Ecto neural progenitor cell (in vitro differentiated cells): ENCODE measurements at places on chromosomes 16 and 17.
A peak's percentile ranks its signal among the peaks of the same experiment; 100 is the strongest.

- DNase-seq = no peak
These were observed 208.8 kb downstream of the HAPSTR1 start for GRCh38 chr16:9300252-9300651.

GRCh38 chr17:15377200-15377599 is 35.8 kb upstream of the TEKT3 start:
- no peak for DNase-seq

GRCh38 chr17:56031636-56032035 is 121.6 kb upstream of the ANKFN1 start:
- no peak for DNase-seq

DNA sequence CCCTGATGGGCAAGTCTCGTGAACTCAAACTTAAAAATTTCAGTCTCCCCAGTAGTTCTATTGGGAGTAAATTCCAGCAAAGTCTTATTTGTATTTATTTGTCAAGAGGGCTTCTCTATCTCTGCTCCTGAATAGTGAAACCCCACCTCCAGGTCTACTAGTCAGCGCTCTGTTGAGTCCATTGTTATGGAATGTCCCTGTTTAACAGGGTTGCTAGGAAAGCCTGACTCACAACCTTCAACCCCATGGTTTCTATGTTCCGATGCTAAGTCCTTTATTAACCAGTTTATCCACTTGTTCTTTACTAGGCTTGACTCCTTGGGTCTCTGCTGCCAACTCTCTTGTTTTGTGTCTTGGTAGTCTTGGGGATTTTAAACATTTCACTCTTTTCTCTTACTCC is 250.7 kb upstream of the MYOCD start:
- no peak for DNase-seq

GRCh38 chr17:19996502-19996901 is 12.7 kb upstream of the SPECC1 start:
- DNase-seq = no peak

- no peak for DNase-seq
These were observed 957 bp downstream of the VPS25 start for GRCh38 chr17:42774066-42774745.

- no peak for DNase-seq
These were observed at the start of gene MPO for GRCh38 chr17:58280480-58281217. MPO (minus strand) TSS chr17:58280935; CDS start chr17:58280758, 177 bp downstream.

DNA sequence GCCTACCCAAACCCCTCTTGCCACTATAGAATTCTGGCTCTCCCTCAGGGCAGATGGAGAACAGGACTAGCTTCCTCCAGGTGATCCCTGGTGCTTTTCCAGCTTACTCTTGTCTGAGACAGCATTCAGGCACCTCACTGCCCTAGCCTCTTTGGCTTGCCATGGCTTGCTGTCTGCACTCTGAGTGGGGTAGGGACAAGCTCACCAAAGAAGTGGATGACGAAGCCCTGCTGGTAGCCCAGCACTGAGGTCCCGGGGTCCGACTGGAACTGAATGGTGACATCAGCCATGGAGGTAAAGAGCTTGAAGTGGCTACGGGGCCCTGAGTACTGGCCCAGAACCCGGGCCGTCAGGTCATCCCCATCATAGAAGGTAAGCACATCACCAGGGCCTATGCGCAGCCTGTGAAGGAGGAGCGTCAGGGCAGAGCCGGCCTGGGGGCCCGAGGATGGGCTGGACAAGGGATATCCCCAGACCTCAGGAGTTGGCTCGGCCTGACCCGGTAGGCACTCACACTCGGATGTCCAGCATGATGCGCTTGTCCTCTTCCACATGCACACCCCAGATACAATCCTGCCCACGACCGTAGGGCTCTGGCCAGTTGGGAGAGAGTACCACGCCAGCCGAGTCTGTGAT is 7.6 kb upstream of the PHF12 start:
- no peak for DNase-seq

- DNase-seq = no peak
These were observed 33.9 kb downstream of the CMTM4 start for GRCh38 chr16:66662445-66663194.

- DNase-seq = no peak
These were observed 27.8 kb upstream of the MGAT5B start for GRCh38 chr17:76840443-76840767.

DNA sequence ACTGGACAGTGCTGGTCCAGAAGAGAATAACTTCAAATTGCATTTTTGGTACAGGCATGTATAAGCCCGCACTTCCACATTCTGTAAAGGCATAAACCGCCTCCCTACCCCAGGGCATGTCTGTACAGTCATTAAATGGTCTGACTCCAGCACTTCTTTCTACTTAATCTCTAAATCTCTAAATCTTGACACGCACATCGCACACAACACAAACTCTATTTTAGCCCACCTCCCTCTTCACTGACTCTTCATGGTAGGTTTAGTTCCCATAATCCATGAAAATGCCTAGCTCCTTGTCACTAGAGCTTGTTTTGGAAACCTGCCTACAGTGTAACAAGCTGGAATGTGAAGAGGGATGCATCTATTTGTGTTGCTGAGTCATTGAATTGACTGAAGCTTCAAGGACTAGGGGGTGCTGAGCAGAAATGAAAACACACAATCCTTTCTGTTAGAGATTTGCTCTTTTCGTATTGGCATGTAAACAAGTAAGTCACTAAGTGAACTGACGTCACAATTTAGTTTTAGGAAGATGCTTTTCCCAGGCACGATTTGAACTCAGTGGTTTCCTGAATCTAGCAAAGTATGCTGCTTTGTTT is 1.6 kb upstream of the DUSP14 start:
- DNase-seq = no peak

GRCh38 chr16:2271848-2272461 is 4.0 kb upstream of the RNPS1 start:
- DNase-seq = no peak

- peak; percentile 74 for DNase-seq
These were observed 69.0 kb downstream of the MRM3 start for GRCh38 chr17:850851-851763.

DNA sequence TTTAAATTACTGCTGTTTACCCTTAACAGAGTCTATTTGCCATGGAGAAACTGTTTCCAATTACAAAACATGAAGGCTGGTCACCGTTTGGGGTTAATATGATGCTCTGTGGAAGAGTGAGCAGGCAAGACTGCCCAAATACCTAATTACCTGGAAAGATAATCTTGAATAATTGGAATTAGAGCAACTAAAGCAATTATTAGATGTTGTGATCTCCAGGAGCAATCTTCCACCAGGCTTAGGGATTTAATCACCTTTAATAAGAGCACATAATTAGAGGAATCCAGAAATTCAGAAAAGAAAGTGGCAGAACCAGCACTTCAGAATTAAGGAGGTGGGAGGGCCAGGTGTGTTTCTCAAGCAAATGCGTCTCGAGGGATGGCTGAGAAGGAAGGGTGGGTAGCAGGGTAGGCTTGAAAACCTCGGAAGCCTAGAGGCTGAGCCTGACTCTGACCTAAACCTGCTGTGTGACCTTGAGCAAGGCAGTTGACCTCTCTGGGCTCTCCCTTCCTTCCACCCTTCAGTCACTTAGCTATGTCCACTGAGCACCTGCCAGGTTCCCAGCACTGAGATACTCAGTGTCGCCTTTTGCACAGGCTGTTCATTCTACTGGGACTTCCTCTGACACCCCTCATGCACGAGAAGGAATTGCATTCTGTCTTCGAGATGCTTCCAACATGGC is 113.2 kb downstream of the GSG1L start:
- DNase-seq = no peak

DNA sequence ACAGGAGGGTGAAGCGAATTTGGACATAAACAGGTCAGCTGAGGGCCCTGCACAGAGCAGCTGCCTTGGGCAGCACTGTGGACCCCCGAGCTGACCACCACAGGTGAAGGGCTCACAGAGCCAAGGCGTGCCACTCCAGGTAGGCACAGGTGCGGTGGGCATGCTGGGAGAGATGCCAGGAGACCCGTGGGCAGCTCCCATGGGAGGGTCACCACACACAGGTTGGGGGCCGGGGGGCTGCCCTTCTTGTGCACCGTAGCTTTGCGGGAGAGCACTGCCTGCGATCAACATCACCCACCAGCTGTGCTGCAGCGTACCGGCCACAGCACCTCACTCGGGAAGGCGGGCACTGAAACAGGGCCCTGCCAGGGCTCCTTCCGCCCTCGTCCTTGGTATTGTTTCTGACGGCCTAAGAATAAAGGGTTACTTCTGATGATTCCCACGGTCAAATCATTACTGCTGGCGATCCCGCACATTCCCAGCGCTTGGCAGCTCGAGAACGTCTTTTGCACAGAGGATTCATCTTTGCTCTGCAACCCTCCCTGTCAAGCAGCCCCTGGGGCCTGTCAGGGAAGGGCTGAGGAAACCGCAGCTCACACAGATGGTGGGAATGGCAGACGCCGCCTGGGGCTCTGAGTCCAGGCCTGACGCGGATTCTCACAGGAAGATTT is 181.7 kb downstream of the BANP start:
- no peak for DNase-seq

DNA sequence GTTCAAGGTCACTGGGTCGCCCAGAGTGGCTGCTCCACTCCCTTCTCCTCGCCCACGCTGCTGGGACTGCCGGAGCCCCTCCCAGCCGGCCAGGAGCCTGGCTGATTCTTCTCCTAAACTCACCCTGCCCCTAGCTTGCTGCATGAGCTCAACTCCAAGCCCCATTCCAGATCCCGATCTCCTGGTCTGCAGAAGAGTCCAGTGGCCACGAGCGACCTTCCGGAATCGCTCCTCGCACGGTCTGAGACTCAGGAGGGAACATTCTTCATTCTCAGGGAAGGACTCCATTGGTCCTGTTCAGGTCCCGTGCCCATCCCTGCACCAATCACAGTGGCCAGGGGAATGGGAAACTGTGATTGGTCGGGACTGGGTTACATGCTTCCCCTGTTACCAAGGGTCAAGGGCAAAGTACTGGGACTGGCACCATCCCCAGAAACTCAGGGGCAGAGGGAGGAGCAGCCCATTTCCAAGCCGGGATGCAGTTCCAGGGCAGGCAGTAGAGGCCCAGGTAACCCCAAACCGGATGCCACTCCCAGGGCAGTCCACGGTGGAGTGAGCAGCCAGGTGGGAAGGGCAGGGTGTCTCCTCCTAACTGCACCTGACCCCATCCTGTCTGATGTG is 24.5 kb upstream of the CIBAR2 start:
- DNase-seq = no peak

GRCh38 chr16:56969769-56970168 is 8.0 kb downstream of the CETP start:
- no peak for DNase-seq

DNA sequence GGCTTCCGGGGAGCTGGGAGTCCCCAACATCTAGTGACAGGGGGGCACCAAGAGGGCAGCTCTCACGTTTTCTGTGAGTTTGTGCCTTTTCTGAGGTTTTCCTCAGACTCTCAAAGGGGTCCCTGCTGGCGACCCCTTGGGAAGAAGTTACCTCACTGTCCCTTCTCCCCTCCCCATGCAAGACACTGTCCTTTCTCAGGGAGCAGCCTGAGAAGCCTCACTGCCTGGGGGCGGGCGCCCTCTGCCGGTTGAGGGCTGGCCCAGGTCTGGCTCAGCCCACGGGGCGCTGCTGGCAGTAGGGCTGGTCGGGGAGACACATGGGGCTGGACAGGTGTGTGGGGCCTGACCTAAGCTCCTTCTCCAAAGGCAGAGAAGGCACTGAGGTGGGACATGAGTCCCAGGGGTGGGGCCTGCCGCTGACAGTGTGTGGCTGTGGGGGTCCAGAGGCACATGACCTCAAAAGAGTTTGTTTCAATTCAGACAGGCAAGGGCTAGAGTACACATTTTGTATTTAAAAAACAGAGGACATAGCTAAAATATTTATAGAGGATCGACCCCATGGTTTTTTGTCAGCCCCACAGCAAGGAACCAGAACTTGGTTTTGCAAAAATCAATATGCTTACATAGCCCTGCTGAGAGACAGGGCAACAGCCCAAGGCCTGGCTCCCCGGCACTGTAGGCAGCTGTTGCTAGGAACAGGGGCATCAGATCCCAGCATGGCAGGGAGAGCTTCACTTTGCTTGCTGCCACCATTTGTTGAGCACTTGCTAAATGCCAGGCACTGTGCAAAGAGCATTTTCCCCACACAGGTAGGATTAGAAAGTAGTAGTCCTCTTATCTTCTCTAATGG is 18.5 kb upstream of the ALDH3A1 start:
- DNase-seq = peak; percentile 92

DNA sequence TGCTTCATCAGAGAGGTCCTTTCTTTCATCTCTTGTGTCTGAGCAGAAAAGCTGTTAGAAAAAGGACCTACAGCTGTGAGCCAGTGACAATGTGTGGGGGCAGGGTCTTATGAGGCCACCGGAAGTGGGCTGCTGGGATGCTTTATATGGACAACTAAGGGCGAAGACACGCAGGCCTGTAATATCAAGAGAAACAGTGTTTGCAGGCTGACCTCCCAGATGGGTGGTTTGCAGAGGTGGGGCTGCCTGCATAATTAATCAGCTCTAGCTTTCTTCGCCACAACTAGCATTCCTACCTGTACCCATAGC is 30.4 kb upstream of the SALL1 start:
- DNase-seq = no peak

GRCh38 chr17:17216236-17216635 is 10.1 kb upstream of the PLD6 start:
- DNase-seq = no peak

- DNase-seq = no peak
These were observed 4.7 kb downstream of the BMERB1 start for GRCh38 chr16:15439102-15439501.

GRCh38 chr16:81680444-81681275 is 98.4 kb upstream of the PLCG2 start:
- no peak for DNase-seq

GRCh38 chr17:3890082-3890877 is 2.6 kb downstream of the CAMKK1 start:
- DNase-seq = no peak

DNA sequence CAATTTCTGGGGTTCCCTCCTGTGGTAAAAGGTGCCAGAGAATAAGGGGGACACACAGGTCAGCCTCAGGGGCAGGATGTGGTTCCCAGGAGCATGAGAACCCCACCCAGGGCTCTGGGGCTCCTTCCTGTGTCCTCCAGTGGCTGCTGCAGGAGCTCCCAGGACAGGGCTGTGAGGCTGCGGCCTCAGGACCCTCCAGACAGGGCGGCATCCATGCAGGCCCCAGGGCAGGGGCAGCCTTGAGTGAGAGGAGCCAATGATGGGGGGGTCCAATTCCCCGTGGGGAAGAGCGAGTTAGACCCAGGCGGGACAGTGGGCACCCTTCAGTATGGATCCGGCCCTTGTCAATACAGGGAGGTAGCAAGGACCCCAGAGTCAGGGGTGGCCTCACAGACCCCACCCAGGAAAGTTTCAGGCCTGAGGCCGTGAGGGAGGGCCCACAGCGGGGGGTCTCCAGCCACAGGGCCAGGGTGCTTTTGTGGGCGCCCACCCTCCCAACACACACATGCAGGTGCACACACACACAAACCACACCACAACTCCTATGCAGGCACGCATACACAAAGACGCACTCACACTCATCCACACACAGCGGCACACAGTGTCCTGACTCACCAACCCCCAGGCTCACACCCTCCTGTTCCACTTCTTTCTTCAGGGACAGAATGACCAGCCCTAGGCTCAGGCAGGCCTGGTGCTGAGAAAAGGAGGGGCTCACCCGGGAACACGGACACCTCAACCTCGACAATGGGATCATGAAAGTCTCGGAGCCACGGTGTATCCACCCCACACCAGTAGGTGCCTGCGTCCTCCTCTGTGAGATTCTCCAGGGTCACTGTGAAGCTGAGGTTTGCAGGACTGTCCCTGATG is 1.8 kb downstream of the CD300C start:
- DNase-seq = no peak
